ENCODE measurements at places on chromosomes 1 and 21.
A peak's percentile ranks its signal among the peaks of the same experiment; 100 is the strongest.

- no peak for DNase-seq
These were observed 47.6 kb upstream of the LRP8 start for GRCh38 chr1:53375440-53375839.

DNA sequence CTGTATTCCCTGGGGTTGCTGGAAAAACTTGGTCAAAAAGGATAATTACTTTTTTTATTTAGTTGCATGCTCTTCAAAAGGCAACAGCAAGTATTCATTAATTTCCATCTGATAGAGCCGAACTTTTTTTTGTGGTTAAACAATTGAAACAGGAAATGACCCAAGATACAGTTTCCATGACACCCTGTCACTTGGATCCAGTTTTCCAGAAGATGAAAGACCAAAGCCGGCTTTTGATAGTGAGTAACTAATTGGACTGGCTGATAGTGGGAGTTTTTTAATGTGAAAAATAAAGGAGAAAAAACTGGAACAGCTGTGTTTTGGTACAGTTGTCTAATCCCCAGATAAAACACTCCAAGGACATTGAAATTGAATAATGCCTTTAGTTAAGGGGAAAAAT, 33.0 kb downstream of the CACHD1 start:
- DNase-seq: no peak

DNA sequence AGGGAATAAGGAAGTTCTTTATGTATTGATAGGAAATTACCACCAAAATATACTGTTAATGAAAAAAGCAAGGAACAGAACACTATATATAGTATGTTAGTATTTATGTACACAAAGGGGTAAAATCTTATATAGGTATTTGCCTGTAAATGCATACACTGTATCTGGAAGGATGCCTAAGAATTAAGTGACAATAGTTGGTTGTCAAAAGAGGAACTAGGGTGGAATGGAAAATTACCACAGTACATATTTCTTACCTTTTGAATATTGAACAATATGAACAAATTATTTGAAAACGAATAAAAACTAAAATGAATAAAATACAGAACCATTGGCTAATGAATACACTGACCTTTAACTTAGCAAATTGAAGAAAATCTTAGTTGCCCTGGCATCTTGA, 13.6 kb downstream of the ARPC5 start:
- no peak for DNase-seq

DNA sequence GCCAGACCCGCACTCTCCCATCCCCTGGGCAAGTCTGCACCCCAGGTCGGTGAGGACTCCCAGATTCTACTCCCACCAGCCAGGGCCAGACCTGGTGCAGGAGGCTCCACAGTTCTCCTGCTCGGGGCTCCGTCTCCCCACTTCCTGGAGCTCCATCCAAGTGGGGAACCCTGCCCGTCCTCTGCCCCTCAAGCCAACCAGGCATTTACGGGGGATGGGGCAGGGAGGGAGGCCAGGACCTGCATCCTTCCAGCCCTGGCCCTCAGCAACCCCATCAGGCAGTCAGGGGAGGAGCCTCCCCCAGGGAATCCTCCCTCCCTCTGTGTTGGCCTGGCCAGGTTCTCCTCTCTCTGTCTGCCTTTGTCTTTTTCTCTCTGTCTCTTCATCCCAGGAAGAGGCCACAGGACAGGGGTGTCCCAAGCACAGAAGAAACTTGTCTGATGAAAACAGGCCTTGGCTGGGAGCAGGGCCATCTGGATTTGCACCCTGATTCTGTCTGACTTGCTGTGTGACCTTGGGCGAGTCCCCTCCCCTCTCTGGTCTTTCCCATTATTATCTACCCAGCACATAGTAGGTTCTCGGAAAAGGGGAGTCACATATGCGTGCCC, 18.5 kb upstream of the EPHA2 start:
- no peak for DNase-seq

DNA sequence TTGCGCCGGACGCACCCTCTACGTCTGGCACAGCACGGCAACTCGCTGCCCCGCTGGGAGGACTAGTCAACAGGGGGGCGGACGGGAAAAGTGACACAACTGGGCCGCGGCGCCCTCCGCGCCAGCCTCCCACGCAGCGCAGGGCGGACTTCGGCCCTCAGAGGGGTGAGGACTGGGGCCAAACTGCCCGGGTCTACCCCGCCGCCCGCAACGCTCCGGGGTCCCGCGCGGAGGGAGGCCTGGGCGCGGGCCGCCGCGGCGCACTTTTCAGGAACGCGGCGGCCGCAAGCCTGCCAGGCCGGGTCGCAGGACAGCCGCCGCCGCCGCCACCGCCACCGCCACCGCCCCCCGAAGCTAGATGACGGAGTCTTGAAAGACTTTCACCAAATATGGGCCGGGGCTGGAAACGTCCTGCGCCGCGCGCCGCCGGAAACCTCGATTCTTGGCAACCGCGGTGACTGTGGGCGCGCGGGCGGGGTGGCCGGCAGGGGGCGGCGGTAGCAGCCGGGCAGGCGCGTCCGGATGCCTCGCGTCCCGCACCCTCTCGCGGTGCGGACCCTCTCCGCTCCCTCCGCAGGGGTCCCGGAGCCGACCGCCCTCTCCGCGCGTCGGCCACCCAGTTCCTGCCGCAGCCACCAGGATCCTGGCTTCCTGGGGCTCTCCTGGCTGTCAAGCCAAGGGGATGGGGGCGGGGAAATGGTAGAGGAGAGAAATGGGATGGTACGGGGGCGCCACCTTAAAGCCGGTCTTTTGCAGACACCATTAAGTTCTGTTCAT, 3.7 kb upstream of the CCN1 start:
- peak; percentile 47 for DNase-seq

DNA sequence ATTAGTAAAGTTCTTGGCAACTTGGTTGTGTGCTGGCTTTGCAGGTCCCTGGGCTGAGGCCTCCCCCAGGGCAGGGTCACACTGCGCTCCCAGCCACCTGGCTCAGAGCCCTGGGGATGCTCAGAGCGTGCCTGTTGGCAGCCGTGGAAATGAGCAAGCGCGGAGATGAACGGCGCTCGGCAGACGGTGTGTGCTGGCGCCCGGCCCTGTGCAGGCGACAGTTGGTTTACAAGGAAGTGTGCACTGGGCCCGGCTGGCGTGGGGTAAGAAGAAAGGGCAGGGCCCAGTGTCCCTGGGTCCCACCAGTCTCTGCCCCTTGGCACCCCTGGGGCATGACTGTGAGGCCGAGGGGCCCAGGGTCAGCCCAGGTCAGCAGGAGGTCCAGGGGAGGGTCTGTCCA, 25.7 kb upstream of the PEX10 start:
- DNase-seq: no peak

GRCh38 chr21:33011462-33011861, 14.3 kb upstream of the OLIG2 start:
- no peak for DNase-seq

- no peak for DNase-seq
These were observed 72.9 kb downstream of the RPS6KA1 start for GRCh38 chr1:26602378-26602959.

DNA sequence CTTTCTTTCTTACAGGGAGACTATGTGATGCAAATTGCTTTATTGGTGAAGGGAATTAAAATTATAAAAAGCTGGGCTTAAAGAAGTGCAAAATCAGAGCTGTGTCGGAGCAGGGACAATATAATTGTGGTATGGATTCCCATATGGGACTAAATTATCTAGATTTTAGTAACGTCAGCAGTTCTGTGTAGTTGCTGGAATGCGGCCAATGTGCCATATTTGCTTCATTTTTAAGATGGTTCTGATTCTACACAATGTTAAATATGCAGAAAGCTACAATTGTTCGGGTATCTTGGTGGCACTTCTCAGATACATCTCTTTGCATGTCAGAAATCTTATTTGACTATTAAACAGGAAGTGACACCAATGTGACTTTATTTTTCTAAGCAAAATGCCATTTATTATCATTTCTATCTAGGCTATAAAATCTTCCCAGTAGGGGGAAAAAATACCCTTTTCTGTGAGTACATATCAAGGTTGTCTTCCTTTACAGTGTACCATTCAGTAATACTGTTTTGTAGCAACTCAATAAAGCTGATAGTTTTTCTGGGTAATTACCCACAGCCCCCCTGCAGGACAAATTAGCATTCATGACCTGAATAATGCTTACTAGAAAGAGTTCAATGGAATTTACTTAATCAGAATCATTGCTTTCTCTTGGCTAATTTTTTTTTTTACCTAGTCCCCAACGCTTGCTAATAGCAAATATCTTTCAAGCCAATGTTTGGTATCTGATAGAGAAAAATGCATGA, 288.3 kb upstream of the ADGRL2 start:
- no peak for DNase-seq

DNA sequence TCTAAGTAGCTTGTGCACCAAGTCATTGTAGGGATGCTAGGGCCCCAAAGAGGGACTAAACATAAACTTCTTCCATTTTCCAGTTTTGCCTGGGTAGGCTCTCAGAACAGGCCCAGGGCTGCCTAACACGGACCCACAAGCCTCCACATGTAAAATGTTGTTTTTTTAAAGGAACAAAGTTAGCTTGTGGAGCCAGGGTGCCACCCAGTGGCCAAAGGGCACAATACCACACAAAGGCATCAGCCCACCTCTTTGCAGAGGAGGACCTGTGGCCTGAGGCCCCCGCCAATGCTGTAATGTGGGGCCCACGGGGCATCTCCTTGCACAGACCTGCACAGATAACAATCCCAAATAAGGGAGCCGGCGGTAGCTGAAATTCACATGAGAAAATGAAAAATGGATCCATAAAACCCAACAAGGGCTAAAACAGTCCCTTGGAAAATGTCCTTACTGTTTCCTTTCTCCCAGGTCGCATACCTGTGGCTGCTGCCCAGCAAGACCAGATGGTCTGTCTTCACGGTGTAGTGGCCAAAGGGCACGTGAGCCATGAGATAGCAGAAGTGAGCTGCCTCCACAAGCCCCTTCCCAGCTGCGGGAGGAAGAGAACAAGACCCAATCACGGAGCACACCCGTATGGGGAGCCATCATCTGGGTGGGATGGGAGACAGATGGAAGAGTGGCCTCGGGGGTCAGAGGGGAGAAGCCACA, 23.8 kb downstream of the SEC16B start:
- no peak for DNase-seq

GRCh38 chr1:89291276-89291675, 18.6 kb upstream of the GBP5 start:
- no peak for DNase-seq

- DNase-seq: no peak
These were observed 32.9 kb downstream of the C21orf91 start for GRCh38 chr21:17786071-17786850.

DNA sequence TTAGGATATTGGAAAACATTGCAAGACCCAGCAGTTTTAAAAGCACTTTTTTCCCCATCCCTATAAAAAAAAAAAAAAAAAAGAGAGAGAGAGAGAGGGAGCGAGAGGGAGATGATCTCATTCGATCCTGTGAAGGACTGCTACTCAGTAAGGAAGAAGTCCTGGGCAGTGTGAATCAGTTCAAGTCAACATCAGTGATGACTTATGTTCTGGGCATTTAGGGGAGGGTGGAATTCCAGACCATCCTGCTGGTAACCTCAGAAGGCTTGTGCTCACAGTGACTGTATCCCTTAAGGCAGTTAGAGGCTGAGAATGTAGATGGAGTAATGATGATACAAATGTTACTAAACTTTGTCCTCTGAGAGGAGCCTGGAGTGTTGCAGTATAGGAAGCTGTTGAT, 151.4 kb downstream of the TGFB2 start:
- no peak for DNase-seq

DNA sequence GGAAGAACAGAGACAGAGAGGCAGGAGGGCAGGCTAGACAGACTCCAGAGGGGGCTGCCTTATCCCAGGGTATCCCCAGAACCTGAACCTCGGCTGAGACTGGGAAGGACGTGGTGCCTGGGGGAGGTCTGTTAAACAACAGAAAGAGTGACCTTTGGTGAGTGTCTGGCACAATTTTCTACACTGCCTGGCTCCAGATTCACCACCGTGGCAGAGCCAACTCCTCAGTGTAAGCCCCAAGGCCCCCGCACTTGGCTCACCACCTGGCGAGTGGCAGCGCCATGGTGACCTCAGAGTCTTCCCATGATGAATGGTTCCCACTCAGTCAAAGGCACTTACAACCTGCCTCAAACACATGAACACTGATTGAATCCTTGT, 6.5 kb downstream of the RD3 start:
- no peak for DNase-seq

GRCh38 chr1:24111996-24112779, at the start of gene MYOM3:
Gene MYOM3, minus strand, starts transcription at chr1:24112135. Its CDS starts 3,499 bp downstream, at chr1:24108636.
- DNase-seq: no peak

DNA sequence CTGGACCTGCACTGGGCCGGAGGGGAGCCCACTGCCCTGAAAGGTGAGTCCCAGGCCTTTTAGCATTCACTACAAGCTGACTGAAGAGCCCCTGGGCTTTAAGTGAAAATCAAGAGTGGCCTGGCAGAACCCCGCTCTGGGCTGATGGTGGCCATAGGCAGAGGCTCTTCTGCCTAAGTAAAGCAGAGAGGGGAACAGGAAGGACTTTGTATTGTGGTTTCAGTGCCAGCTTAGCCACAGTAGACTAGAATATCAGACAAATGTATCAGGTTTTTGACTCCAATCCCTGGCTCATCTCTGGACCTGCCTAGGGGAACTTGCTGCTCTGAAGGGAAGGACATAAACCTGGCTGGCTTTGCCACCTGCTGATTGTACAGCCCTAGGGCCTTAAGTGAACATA, 10.2 kb upstream of the HENMT1 start:
- DNase-seq: no peak

- DNase-seq: no peak
These were observed 344.0 kb upstream of the USP24 start for GRCh38 chr1:55559161-55559611.

DNA sequence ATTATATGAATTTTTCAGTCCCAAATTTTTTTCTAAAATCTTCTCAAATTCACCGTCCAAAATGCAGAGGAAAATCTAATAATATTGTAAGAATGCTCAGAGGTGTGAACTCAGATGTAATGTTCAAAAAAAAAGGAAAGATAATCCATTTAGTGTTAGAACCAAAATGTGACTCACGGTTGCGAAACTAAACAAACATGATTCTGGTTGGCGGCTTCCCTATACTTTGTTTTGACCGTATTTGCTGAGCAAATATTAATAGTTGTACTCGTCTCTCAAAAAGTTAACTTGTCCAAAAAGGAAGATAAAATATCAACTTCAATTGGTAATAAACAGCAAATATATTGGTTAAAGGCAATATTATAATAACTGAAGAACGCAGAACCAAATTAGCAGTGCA, 34.4 kb downstream of the ZSWIM5 start:
- DNase-seq: no peak

- DNase-seq: no peak
These were observed 137.8 kb downstream of the RWDD3 start for GRCh38 chr1:95371666-95372282.

GRCh38 chr1:25999041-25999800, 1.4 kb upstream of the PAFAH2 start:
- DNase-seq: no peak

- DNase-seq: no peak
These were observed 77.5 kb upstream of the HMCN1 start for GRCh38 chr1:185656663-185657062.

- no peak for DNase-seq
These were observed 48.5 kb downstream of the KAZN start for GRCh38 chr1:14646973-14647372.

Measured in cortex of kidney (tissue), 1 donor.